ENCODE measurements at places on chromosomes 16 and 17. TPM values are rescaled to one million over a fixed set of nuclear protein-coding genes. Genes with fewer than 3 reads are reported as not detected.

Gene DPEP3
- total RNA-seq: not detected

Gene CARD14
- 0.43 TPM for total RNA-seq

Gene KCNJ18
- not detected for total RNA-seq

Gene UNKL
- total RNA-seq: 8.2 TPM

Gene CD300LG
- not detected for total RNA-seq
